ENCODE measurements at places on chromosomes 5 and 9.

- no peak for DNase-seq
Measured at GRCh38 chr5:15797116-15797515, 297.1 kb downstream of the FBXL7 start.

GRCh38 chr5:81851481-81852178 is 100.7 kb upstream of the SSBP2 start:
- DNase-seq: peak; percentile 95

DNA sequence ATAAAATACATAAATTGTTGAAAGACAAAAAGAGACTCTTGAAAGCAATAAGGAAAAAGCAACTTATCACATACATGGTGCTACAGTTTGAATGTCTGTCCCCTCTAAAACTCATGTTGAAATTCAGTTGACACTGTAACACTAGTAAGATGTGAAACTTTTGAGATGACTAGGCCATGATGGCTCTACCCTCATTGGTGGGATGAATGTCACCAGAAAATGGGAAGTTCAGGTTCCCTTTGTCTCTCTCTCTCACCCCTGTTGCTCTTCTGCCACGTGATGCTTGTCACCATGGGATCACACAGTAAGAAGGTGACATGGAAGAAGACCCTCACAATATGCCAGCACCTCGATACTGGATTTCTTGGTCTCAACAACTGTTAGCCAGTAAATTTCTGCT is 50.3 kb upstream of the SPTLC1 start:
- no peak for DNase-seq

- no peak for DNase-seq
Measured at GRCh38 chr9:5665059-5665458, 36.2 kb downstream of the RIC1 start.

DNA sequence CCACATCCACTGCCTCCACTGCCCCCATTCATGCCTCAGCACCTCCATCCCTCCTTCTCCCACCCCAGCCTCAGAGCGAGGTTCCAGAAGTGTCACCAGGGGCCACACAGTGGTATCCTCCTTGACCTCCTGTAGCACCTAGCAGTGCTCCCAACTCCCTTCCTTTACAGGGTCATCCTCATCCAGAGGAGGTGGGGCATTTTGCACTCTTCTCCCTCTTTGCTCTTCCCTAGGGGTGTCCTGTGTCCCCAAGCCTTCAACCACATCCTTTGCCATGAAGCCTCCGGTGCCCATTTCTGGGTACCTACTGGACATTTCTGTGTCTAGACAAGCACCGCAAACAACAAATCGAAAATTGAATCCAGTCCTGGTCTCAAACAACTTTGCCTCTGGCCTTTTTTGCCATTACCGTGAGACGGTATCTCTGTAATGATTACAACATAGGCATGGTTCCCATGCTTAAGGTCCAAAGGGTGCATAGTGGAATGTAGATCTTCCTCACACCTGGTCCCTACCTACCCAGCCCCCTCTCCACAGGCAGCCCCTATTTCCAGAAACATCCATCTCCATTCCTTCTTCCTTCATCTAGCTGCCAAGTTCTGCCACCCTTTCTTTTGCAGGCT is 17.6 kb downstream of the WWC1 start:
- no peak for DNase-seq

GRCh38 chr9:134434894-134435506 is 108.7 kb downstream of the RXRA start:
- peak; percentile 95 for DNase-seq

DNA sequence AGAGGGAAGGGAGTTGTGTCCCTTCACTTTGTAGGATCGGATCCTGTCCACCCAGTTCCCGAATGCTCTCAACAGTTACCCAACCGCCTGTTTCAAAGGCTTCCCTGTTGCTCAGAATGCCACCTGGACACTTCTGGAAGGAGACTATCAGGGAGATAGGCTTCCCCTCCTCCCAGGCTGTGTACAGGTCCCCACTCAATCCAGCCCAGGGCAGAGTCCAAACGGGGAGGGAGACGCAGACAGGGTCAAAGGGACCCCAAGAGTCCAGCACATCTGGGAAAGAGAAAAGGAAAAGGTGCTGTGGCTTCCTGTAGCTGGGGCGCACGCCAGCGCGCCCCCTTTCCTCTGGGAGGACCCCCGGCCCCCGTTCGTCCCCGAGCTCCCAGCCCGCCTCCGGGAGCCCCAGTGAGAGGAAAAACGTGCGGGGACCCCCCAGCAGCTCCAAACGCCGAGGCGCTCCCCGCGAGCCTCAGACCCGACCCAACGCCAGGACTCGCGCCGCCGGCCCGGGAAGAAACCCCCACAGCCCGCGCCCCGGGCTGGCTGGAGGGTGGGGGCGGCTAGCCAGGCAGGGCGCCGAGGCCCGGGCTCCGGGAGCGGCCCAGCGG is 640 bp downstream of the SURF4 start:
- peak; percentile 72 for DNase-seq

GRCh38 chr9:77435277-77435676 is 212.8 kb downstream of the GNA14 start:
- DNase-seq: no peak

GRCh38 chr5:145228564-145228963 is 606.6 kb downstream of the PRELID2 start:
- no peak for DNase-seq

DNA sequence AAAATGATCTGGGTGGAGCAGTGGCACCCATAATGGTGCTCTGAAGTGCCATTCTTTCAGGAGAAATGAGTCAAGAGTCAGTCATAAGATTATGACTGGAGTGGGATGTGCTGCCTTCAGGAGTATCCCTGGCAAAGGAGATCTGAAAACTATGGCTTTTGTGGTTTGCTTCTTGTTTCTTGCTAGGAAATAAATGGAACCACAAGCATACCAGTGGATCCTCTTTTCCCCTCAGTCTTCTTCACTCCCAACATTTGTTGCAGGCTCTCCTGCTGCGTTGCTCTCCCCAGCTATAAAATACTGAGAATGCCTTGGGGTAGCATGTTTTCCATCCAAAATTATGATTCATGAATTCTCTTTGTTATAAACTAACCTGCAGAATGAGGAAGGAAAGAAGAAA is 199.1 kb downstream of the NNT start:
- DNase-seq: no peak

DNA sequence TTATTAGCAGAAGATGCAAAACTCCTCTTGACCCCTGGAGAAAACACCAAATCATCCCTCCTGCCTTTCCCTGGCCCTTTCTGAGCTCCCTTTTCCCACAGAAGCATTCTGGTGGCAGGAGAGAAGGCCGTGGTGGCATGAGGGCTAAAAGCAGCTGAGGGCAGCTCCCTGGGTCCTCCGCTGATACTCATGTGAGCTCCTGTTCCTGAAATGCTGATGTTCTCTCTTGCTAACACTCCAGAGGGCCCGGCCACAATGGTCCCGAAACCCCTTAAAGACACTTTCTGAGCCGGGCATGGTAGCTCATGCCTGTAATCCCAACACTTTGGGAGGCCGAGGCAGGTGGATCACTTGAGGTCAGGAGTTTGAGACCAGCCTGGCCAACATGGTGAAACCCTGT is 183.1 kb downstream of the HSPA4 start:
- DNase-seq: no peak

DNA sequence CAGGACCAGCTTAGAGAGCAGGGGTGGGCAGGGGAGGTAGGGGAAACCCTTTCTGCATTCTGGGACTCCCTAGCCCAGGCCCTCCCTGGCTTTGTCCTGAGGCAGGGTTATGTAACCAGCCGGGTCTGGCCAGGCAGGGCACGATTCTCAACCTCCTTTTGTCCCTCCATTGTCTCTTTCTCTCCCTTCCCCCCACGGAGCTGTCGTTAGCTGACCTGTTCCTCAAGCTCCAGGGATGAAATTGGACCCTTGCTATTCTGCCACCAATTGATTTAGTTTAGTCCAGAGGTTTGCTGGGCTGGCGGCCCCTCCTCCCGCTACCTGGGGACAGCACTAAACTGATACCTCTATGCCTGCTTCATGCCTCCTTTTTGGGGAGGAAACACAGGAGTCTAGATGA is 9.4 kb upstream of the NDST1 start:
- DNase-seq: no peak

GRCh38 chr9:121317737-121318630 is 50.0 kb downstream of the GSN start:
- no peak for DNase-seq

GRCh38 chr5:33792559-33792958 is 99.2 kb downstream of the ADAMTS12 start:
- DNase-seq: no peak

DNA sequence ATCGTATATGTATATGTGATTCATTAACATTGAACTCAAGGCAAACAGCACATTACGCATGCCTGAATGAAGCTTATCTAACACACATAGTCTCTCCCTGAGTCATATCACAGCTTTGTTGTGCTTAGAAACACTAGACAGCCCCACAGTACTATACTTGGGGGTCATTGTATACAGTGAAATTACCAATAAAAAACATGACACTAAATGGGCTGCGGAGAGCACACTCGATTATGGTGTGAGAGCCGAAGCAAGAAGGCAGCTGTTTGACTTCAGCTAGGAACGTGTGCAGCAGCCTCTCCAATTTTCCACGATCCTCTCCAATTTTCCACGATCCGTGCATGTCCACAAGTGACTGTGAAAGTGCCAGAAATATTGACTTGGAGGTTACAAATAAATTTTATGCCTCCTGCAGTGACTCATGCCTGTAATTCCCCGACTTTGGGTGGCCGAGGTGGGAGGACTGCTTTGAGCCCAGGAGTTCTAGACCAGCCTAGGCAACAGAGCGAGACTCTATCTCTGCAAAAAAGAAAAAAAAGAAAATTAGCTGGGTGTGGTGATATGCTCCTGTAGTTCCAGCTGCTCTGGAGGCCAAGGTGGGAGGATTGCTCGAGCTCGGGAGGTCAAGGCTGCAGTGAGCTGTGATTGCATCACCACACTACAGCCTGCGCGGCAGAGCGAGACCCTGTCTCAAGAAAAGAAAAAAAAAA is 102.4 kb downstream of the DAPK1 start:
- DNase-seq: peak; percentile 92

GRCh38 chr9:69379270-69379982 is 54.4 kb downstream of the ENTREP1 start:
- DNase-seq: peak; percentile 50

DNA sequence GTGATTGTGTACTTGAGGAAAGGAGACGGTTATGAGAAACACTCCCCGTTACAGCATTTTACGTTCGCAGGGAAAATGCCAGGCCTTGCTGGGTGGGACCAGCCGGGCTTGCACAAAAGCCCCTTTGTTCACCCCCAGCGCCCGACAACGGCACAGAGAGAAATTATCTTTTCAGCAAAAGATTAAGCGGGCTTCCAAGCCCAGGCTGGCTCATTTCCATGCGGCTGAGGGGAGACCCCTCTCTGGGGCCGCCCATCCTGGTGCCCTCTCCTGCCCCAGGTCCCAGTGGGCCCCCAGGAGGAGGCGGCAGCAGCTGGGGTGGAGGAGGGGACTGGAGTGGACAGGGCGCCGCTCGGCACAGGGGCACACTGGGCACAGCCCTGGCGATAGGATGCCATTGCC is 50.8 kb upstream of the NOTCH1 start:
- DNase-seq: no peak

GRCh38 chr5:151742870-151743294 is 15.5 kb downstream of the ATOX1 start:
- DNase-seq: peak; percentile 84

DNA sequence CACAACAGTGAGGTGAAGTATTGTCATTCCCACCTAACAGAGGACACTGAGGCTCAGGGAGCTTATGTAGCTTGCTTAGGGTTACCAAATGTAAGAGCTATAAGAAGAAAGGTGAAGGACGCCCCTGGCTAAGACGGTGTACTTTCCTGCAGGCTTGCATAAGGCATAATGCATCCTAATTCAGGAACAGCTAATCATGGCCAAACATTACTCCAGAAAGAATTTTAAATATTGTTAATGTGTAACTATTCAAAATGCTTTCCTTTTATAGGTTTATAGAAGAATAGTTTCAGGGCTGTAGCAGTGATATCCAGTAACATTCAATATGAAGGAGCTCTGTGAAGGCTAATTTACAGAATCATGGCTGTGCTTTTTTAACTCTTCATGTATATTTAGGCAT is 479.1 kb downstream of the BNC2 start:
- DNase-seq: no peak

GRCh38 chr5:54590824-54591223 is 73.3 kb downstream of the SNX18 start:
- DNase-seq: no peak
